ENCODE measurements at places on chromosomes 2 and 18.

DNA sequence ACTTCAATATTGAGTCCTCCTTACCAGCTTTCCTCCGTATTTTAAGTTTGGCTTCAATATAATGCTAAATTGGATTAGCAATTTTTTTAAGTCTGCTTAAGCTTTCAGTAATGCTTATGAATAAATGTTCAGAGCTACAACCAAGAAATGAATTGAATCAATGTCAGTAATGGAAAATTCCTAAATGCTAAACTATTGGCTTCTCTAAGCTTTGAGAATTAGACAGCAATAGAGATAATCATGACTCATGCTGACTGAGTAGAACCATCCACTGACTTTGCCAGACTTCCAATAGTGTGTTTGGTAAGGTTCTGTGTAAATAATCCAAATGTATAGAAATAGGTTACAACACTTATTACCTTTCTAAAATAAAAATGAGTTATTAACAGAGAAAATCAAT lies 8.9 kb upstream of the PDE1A start:
- DNase-seq: no peak

GRCh38 chr2:67650291-67651133 lies 253.4 kb downstream of the ETAA1 start:
- no peak for DNase-seq

DNA sequence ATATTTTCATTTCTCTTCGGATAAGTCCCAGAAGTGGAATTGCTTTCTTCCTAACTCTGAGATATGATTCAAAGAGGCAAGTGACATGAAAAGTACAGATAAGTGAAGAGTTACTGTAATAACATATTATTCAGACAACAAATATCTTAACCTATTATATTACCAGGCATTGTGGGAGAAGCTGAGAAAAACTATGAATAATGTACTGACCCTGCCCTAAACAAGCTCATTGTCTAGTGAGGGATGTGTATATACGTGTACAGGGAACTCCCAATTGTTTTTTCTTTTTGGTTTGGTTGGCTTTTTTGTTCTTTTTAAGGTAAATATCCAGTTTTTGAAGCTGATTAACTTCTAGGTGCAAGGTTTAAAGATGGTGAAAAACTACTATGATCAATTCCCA lies 26.5 kb downstream of the NCKAP1 start:
- DNase-seq: no peak

DNA sequence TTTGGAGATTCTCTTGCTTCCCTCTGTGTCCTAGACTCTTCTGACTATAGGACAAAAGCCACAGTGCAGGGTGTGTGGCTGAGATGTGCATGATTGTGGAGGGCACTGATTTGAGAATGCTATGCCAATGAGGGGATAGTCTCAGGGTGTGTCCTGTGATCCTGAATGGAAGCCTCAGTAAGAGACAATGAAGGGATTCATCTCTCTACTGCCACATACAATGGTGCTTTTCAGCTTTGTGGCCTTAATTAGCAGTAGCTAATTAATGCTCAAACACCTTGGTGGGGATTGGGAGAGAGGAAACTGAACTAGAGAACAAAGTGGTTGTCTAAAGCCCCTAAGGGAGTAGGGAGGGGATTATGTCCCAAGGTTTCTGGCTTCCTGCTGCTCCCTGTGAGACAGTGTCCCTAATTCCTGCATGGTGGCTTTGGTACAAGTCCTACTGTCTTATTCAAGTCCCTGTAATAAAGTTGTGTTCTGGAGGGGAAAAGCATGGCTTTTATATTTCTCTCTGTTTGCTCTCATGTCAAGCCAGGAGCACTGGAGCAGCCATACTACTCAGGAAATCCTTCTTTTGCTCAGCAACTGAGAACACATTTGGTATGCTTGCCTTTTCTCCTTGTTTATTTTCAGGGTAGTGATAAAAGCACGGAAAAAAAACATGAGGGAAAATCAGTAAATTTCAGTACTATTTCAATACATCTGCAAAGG lies 415.2 kb upstream of the TCF4 start:
- DNase-seq: no peak

DNA sequence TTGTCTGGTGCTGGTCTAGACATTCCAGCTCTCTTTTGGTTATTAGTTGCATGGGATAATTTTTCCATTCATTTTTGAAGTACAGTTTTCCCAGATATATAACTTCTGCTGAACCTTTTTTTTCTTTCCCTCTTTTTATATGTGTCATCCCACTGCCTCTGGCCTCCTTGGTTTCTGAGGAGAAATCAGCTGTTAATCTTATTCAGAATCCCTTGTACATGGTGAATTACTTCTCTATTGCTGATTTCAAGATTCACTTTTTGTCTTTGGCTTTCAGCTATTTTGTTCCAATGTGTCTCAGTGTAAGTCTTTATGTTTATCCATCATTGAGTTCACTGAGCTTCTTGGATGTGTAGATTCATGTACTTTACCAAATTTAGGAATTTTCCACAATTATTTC lies 99.7 kb downstream of the ARHGEF4 start:
- no peak for DNase-seq

- no peak for DNase-seq
Measured at GRCh38 chr2:11357428-11357972, 13.1 kb upstream of the ROCK2 start.

DNA sequence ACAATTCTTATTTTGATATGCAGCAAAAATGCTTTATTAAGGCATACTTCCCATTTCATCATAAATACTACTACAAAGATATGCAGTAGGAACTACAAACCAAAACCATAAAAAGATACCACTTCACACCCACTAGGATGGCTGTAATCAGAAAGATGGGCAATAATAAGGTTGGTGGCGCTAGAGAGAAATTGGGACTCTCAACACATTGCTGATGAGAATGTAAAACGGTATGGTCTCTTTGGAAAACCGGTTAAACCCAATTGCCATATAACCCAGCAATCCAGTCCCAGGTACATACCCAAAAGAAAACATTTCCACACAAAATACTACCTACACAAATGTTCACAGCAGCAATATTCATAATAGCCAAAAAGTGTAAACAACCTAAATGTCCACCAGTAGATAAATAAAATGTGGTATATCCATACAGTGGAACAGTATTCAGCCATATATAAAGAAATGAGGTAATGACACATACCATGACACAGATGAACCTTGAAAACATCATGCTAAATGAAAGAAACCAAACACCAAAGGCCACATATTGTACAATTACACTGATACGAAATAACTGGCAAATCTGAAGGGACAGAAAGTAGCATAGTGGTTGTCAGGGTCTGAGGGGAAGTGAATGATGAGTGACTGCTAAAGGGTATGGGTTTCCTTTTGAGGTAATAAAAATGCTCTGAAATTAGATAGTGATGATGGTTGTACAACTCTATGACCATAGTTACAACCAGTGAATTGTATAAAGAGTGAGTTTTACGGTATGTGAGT lies 12.7 kb downstream of the SP3 start:
- DNase-seq: no peak

DNA sequence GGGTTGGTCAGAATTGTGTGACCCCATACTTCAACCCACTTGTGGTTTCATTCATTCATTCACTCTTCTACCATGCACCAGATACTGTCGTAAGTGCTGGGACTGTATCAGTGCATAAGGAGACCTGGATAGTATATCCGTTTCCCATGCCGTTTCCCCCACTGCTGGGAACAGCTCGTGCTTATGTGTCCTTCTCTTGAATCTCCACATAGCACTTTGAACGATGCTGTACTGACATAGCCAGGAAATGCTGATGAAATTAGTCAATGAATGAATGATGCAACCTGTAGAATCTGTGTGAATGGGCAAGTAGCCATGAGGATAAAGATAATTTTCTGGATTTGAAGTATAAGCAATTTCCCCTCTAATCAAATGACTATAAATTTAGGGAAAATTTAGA lies 276.1 kb downstream of the BCL2 start:
- DNase-seq: no peak

DNA sequence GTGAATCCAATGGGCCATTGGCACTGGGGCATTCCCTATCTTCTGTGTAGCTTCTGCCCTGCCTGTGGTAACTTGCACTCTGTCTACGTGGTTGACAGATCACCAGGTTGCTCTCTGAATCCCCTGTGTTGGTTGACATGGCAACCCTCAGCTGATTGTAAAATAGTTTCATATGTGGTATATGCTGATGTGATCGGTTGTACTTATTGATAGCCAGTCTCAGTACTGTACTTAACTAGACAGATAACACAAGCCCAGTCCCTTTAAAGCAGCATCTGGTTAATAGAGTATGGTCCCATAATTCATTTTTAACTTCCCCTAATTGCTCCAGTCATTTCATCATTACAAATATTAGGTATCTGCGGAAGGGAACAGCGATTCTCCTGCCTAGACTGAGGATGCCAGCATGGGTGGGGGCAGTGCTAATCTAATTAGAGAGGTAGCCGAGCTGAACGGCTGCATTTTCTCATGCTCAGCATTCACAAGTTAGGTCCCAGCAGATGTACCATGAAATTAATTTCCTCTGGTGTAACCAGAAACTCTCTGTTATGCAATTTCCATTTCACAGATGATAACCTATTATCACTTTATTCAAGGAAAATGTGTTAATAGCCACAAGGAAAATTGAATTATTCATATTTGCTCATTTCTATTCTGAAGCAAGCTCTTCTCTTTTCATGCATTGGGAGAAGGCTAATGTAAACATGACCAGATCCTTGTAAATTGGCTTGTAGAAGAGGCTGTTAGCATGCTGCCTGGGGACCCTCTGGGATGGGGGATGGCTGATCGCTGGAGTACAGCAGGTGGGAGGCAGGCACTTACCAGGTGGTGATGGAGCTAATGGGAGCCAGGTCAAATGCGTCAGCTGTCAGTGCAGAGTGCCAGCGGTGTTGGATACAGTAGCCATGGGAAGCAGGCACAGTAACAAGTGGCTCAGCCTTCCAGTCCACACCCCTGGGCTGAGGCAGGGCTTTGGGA lies 608.3 kb downstream of the GALR1 start:
- no peak for DNase-seq

DNA sequence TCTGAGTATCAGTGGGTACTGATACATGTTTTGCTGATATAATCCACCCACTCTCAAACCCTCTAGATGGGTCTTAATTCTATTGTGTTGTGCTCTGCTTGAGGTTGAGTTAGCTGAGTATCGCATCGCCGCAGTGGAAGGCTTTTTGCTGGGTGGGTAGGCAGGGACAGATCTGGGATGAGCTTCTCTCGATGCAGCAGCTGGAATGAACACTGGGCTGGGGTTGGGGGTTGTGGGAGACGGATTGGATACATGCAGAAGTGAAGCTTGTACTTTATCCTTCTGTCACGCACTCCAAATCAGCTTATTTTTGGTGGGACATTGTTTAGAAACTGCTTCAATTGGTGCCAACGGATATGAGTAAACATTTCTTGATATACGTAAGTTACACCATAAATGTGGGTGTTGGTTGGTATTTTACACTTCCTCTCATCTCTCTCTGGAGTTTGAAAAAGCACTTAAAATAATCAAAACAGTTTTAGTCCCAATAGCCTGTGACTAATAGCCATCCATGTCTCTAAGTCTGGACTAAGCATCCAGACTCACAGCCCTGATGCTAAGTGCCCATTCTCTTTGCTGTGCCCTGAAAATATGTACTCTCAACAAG lies 107.1 kb downstream of the POLE4 start:
- no peak for DNase-seq

DNA sequence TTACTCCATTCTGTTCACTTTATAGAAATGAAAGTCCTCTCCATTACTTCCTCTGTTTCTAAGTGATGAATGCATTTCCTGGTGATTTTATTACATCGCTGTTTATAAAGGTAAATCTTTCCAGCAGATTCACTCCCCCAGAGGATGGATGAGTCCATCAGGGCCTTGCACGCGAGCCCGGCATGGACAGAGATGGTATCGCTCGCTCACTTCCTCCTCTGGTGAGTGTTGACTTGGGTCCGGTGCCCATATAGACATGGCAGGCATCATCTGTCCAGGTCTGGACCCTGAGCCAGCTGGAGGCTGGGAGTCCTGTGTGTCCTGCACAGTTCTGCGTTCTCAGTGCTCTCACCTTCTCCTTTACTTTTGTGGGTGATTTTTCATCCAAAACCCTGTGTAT lies 733.6 kb upstream of the SALL3 start:
- no peak for DNase-seq

DNA sequence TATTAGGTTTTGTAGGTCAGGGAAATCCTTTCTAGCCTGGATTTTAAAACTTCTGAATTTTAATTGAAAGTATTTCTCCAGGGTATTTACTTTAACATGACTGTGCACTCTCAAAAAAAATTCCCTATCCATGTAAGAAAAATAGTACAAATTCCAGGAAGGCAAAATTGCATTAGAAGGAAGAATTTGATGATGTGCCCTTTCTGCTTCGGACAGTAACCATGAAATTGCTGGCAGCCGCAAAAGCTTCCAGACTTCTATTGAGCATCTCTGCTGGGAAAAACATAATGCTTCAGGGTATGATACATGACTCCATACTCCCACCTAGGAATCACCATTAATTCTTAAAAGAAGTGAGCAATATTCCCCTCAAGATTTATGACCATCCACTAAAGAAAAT lies 17.2 kb upstream of the KLF7 start:
- DNase-seq: no peak

GRCh38 chr2:39183673-39184072 lies 60.1 kb downstream of the CDKL4 start:
- no peak for DNase-seq

DNA sequence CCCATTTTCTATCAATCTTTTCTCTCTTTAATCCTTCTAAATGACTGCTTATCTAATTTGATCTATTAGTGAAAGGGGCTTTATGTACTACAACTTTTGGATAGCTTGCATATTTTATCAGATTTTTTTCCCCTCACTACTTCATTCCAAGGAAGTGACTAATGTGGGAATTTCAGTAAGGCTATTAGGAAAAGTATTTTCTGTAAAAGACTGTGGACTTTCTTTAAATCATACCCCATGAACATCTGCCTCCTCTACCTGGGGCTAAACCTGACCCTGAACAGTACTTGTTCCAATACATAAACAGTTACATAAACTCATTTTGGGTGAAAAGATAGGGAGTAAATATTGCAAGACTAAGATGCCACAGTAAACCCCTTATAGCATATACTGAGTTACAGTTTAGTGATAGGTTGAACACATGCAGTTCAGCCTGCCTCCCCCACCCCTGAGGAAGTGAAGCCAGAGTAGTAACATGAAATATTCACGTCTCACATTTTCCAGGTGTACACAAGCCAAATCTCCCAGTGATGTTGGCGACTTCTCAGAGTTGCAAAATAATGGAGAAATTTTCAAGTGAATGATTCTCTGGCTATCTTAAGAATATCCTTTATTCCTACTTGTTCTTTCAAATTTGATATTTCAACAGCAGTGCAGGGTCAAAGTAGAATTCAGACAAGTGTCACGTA lies 590.9 kb upstream of the ZEB2 start:
- DNase-seq: no peak

DNA sequence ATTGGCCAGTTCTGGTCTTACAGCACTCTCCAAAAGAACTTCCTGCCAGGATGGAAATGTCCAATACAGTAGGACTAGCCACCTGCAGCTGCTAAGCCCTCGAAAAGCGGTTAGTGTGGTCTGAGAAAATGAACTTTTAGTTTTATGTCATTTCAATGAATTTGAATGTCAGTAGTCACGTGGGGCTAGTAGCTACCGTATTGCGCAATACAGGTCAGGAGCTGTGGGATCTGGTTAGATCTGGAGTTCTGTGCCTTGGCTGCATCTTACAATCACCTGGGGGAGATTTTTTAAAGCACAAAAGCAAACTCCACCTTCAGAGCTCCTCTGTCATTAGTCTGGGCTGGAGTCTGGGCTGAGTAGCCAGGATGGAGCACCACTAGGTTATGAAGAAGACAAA lies 35.9 kb downstream of the C1QL2 start:
- no peak for DNase-seq
